Natural killer cell (primary cell): ENCODE measurements at places on chromosomes 6 and 20. TPM values are rescaled to one million over a fixed set of nuclear protein-coding genes. Genes with fewer than 3 reads are reported as not detected.
A peak's percentile ranks its signal among the peaks of the same experiment; 100 is the strongest.

Gene SNAP25
- not detected for total RNA-seq

Gene SLC17A4
- not detected for total RNA-seq

Gene GGTLC1
- total RNA-seq: not detected

Gene TRIM31
- total RNA-seq: not detected

Gene PLN
- total RNA-seq: not detected

Gene GRIK2
- not detected for total RNA-seq

Gene PROKR2
- total RNA-seq: not detected

Gene CST4
- total RNA-seq: not detected

Gene BANF2
- total RNA-seq: not detected

Gene GLP1R
- 6.5 TPM for total RNA-seq

- H3K4me1 ChIP-seq: peaks cover 15% of the 10 kb centered on the region
- H3K27ac ChIP-seq: no peak overlapping the region
- no peaks in the 10 kb centered on the region for H3K27me3 ChIP-seq
- no peak overlapping the region for H3K4me3 ChIP-seq
Measured at GRCh38 chr6:42260972-42261371, 43.3 kb upstream of the MRPS10 start.

DNA sequence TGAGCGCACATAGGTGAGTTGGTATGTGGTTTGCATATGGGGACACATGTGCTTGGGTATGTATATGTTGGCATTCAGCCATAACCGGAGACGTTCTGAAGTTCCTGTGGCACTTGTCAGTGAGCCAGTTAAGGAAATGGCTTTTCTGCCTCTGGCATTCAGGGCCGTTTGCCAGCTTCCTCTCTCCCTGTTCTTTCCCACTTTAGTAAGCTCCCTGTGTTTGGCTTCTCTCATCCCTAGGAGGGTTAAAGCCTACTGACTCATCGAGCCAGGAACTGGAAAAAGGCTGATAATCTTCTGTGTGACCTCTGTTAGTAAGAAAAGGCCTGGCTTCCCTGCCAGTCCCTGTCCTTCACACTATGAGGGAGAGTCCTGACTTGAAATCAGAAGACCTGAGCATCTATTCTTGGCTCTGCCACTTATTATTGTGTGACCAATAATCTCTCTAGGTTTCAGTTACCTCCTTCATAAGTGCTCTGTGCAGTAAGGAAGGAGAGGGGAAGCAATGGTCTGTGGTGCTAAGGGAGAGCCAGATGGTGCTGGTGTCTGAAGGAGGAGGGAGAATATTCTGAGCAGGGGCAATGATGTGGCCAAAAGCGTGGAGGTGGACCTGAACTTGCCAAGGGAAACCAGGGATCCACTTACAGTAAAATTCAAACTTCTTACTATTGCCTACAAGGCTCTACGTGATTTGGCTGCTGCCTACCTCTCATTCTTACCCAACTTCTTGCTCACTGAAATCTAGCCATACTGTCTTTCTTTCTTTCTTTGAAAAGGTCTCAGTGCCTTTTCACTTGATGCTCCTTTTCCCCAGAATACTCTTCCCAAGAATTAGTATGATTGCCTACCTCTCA is 31.4 kb downstream of the ACSS2 start:
- H3K27ac ChIP-seq: no peak overlapping the region
- no peaks in the 10 kb centered on the region for H3K27me3 ChIP-seq
- no peak overlapping the region for H3K4me3 ChIP-seq
- H3K36me3 ChIP-seq: no peaks in the 10 kb centered on the region
- DNase-seq: peak; percentile 27
- H3K4me1 ChIP-seq: no peaks in the 10 kb centered on the region

GRCh38 chr6:154314084-154314483 is 42.5 kb downstream of the IPCEF1 start:
- no peak overlapping the region for H3K4me3 ChIP-seq
- no peak overlapping the region for H3K27ac ChIP-seq
- H3K36me3 ChIP-seq: no peaks in the 10 kb centered on the region
- H3K27me3 ChIP-seq: no peaks in the 10 kb centered on the region

DNA sequence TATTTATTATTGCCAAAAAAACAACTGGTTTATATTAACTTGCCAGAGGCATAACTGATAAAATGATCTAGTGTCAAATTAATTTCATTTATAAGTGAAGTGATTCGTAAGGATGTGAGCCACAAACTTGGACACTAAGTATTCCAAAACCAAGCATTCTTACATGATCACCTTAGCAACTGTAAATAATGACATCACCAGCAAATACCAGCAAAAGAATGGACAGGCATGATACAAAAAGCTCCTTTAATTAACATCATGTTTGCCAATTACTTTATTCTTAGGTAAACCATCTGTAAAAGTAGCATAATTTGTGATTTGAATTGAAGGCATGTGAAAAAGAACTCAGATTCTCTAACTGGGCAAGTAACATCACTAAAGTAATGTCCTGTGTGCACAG is 17.2 kb upstream of the FNDC1 start:
- no peaks in the 10 kb centered on the region for H3K4me1 ChIP-seq
- no peaks in the 10 kb centered on the region for H3K36me3 ChIP-seq
- peaks cover 2% of the 10 kb centered on the region for H3K27me3 ChIP-seq

GRCh38 chr6:157832250-157832967 is 9.4 kb downstream of the SNX9 start:
- H3K4me1 ChIP-seq: peaks cover 4% of the 10 kb centered on the region
- H3K27ac ChIP-seq: no peak overlapping the region
- DNase-seq: no peak
- H3K27me3 ChIP-seq: peaks cover 2% of the 10 kb centered on the region

DNA sequence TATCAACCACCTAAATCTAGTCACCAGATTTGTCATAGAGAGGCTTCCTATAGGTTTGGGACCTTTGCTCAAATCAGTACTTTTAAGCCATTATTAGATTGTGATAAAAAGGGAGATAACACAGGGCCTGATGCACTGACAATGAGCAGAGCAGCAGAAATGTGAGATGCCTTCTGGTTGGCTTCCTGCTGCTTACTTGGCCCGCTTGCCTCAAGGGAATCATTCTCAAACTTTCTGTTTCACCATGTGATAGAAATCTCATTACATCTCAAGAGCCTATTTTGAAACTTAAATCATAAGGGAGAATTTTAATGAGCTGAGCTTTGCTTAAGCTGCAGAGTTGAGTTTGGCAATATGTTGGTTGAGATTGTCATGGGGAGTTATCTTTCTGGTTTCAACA is 606.0 kb downstream of the DHX35 start:
- no peak overlapping the region for H3K27ac ChIP-seq
- no peaks in the 10 kb centered on the region for H3K36me3 ChIP-seq
- no peaks in the 10 kb centered on the region for H3K27me3 ChIP-seq
- no peaks in the 10 kb centered on the region for H3K4me1 ChIP-seq

- DNase-seq: no peak
- H3K27ac ChIP-seq: no peak overlapping the region
- H3K36me3 ChIP-seq: no peaks in the 10 kb centered on the region
- no peak overlapping the region for H3K4me3 ChIP-seq
- H3K4me1 ChIP-seq: no peaks in the 10 kb centered on the region
Measured at GRCh38 chr20:54251096-54251495, 43.2 kb downstream of the PFDN4 start.

DNA sequence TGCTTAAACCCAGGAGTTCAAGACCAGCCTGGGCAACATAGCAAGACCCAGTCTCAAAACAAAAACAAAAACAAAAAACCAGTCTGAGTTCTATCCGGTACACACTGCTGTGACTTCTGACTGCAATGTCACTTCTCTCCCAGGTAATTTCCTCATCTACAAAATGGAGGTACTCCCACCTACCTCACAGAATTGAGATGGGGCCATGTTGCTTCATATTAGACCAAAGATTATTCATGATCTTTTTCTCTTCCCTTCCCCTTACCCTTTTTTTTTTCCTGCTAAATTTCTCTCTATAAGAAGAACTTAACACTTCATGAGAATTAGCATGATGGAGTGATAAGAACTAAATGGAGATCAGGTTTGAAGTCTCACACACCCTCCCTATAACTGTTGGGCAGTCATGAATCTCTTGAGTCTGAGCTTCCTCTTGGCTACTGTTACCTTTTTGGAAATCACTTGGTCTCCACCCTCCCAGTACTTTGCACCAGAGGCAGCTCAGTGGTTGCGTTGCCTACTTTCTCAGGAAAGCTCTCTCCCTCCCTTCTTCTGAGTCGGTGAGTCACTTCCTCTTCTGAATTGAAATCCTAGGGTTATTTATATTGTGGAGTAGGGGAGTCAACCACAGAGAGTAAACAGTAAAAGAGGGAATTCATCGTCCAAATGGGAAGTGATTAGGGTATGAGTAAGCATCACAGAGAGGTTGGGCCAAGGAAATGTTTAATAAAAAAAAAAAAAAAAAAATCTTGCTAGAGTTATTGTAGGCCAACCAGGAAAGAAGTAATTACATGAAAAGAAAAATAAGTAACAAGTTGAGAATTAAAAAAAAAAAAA is 59.9 kb upstream of the MAP7 start:
- H3K27me3 ChIP-seq: no peaks in the 10 kb centered on the region
- peaks cover 37% of the 10 kb centered on the region for H3K36me3 ChIP-seq
- no peaks in the 10 kb centered on the region for H3K4me1 ChIP-seq
- DNase-seq: peak; percentile 6
- no peak overlapping the region for H3K4me3 ChIP-seq

DNA sequence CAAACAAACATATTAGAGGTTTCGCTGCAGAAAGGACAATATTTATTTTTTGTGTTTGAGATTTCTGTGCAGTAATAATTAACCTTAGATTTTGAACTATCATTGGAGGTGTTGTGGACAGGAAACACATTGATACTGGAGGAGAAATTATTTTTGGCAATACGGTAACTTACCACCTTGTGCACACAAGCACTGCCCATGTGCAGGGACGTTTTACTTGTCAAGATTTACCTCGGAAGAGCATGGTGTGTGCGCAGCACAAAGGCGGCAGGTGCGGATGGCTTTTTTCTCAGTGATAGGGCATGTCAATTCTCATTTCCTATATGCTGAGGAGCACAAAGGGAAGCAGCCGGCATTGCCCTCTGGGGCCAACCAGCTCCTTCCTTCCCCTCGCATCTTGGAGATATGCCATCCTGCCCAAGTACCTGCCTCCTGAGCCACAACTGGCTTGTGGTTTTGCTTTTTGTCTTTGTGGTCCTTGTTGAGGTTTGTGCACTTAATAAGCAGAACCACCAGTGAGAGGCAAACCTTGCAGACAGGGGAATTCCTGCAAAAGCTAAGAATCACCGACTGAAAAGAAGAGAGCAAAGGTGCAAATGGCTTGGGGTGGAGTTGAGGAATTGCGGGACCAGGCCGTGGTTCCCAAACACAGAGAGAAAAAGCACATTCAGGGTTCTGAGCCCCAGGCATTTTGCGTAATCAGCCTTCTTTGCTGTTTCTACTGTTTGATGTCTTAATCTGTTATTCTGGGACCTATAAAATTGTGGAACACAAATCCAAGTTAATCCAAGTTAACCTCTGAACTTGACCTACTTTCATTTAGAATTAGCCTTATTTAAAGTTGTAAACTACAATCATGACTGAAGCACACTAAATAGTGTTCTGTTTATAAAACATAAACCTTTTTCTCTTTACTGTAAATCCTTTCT is 21.9 kb downstream of the SAMD5 start:
- no peaks in the 10 kb centered on the region for H3K4me1 ChIP-seq
- H3K27me3 ChIP-seq: no peaks in the 10 kb centered on the region
- no peak overlapping the region for H3K4me3 ChIP-seq
- peak; percentile 20 for DNase-seq
- no peaks in the 10 kb centered on the region for H3K36me3 ChIP-seq
- no peak overlapping the region for H3K27ac ChIP-seq

DNA sequence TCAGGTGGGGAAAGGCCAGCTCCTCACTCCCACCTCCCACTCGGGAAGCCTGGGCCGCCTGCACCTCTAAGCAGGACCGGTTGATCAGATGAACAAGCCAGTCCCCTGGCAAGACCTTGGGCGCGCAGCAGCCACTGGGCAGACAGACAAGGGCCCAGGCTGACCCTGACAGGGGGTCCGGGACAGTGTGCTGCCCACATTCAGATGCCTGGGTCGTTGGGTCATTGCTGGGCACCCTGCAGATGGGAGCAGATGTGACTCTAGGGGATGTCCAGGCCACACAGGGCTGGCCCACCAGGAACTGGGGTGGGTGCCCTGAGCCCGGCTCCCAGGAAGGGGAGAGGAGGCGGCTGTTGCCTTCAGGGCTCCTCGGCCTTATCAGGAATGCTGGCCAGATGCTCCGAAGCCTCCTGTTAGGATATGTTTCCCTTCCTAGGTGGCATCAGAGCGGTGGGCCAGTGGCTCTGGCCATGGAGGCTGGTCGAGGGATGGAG is 17.3 kb upstream of the FRMD1 start:
- no peak overlapping the region for H3K27ac ChIP-seq
- no peak for DNase-seq
- H3K4me3 ChIP-seq: no peak overlapping the region
- H3K4me1 ChIP-seq: no peaks in the 10 kb centered on the region
- H3K36me3 ChIP-seq: no peaks in the 10 kb centered on the region

GRCh38 chr6:19039287-19039686 is 652.1 kb downstream of the RNF144B start:
- no peaks in the 10 kb centered on the region for H3K27me3 ChIP-seq
- no peaks in the 10 kb centered on the region for H3K4me1 ChIP-seq
- no peak for DNase-seq
- H3K4me3 ChIP-seq: no peak overlapping the region
- H3K36me3 ChIP-seq: no peaks in the 10 kb centered on the region

GRCh38 chr6:85685713-85686112 is 43.0 kb upstream of the SYNCRIP start:
- no peak for DNase-seq
- no peaks in the 10 kb centered on the region for H3K27me3 ChIP-seq
- H3K27ac ChIP-seq: no peak overlapping the region
- H3K36me3 ChIP-seq: no peaks in the 10 kb centered on the region
- H3K4me1 ChIP-seq: no peaks in the 10 kb centered on the region
- H3K4me3 ChIP-seq: no peak overlapping the region

GRCh38 chr20:4966826-4967751 is 34.2 kb downstream of the SLC23A2 start:
- H3K4me1 ChIP-seq: peaks cover 6% of the 10 kb centered on the region
- no peak overlapping the region for H3K4me3 ChIP-seq
- DNase-seq: no peak
- peaks cover 14% of the 10 kb centered on the region for H3K36me3 ChIP-seq
- H3K27ac ChIP-seq: no peak overlapping the region
- no peaks in the 10 kb centered on the region for H3K27me3 ChIP-seq

DNA sequence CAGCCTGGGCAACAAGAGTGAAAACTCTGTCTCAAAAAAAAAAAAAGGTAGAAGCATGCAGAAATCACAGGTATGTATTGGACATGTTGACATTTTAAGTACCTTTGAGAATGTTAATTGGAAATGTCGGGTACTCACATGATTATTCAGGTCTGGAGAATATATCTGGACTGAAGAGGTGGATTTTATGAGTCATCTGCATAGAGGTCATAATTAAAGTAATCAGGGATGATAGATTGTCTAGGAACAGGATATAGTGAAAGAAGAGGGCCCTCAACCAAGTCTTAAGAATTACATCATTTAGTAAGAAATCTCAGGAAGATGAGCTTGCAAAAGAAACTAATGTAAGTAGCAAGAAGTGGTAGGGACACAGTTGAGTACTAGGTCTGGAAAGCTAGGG is 212.5 kb downstream of the UTRN start:
- H3K4me1 ChIP-seq: no peaks in the 10 kb centered on the region
- H3K27ac ChIP-seq: no peak overlapping the region
- H3K27me3 ChIP-seq: no peaks in the 10 kb centered on the region
- peaks cover 63% of the 10 kb centered on the region for H3K36me3 ChIP-seq
- H3K4me3 ChIP-seq: no peak overlapping the region
- no peak for DNase-seq
